ENCODE measurements at places on chromosomes 12 and 14.

- no peak for DNase-seq
These were observed 48.4 kb downstream of the GTF2A1 start for GRCh38 chr14:81172353-81172752.

DNA sequence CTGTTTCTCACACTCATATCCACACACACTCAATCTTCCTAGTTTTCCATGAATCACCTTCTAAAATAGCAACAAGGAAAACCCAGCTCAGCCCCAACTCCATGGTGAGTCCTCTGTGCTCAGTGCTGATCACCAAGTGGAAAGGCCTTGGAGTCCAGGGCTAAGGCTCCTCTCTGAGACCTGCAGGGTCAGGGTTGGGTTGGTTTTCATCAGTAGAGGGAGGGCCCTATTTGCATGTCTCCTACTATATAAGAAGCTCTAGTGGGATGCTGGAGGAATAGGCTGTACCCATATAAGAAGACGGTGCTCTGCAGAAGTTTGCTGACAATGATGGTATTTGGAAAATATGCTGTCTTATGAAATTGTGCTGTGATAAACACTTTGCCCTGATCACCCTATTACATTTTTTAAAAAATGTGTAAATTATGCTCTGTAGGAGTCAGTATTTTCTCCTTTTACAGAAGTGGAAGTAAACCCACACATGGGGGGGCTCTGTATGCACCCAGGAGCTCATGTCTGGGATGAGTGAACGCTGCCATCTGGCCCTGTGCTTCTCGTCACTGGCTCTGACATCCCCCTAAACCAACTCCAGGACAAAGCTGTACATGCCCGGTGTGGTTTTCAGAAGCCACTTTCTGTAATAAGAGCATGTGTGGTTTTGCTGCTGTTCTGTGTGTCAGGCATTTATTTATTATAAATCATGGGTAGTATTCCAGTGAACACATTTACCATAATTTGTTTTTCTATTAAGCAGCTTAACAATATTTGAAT, 536.3 kb downstream of the TMEM121 start:
- no peak for DNase-seq

DNA sequence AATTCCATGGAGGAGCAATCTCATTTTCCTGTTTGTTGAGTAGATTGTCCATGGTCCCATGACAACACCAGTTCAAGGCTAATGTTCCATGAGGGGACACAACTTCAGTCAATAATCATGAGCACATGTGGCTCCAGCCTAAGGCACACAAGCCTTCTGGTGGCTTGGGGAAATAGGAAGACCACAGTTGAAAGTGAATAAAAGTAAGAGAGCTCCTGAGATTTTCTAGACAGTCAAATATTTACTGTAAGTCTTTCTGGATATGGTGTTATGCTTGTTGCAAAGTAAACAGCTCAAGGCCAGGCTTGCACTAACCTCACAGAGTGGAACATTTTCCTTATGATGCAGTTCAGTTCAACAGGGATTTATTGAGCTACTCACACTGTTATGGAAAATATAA, 206.9 kb upstream of the SLC38A2 start:
- no peak for DNase-seq

DNA sequence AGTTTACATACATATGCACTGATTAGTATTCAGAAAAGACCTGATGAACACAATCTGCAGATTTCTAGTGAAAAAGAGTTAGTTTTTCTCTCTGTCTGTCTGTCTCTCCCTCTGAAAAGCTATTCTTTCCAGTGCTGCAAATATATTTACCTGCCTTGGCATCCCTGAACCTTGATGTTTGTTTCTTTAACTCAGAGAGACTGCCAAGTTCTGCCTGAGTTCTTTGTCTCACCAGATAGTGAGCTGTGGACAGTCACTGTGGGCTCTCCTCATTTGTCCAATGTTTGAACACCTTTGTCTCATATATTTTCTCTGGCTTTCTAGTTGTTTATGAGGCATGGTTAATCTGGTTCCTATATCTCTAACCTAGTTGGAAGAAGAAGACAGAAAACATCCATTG, 250.4 kb downstream of the SOX5 start:
- no peak for DNase-seq

DNA sequence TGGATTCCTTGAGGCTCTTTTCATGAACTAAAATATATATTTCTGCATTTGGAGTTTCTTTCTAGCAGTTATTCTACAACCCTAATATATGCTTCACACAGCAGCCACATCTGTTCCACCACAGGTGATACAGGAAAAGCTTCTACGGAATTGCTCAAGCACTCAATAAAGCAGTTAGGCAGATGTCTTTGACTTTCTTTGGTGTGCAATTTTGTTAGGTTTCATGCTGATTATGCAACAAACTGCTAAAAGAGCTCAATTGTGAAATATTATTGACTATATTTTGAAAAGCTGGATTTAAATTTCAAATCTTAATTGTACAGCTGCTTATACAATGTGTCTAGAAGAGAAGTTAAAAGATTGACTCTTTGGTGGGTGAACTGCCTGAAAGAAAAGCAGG, 1055.6 kb upstream of the FBXO33 start:
- DNase-seq: no peak

- no peak for DNase-seq
These were observed 706.9 kb upstream of the STXBP6 start for GRCh38 chr14:25756876-25757275.

DNA sequence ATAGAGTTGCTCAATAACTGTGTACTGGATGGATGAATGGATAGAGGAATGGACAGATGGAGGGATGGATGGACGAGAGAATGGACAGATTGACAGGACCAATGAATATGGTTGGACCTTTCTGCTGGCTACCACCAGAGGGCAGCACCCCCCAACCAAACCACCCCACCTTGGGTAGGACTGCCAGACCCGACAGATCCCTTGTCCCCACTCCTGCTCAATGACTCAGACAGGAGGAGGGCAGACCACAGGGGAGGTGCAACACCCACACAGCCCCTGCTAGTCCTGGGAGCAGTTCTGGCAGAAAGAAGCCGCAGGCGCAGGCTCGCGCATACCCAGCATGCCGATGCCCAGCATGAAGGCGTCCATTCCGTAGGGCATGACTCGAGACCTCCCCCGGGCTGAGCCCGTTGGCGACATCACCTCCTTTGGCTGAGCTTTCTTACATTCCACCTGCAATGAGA, 12.4 kb downstream of the MSI1 start:
- DNase-seq: peak; percentile 72

DNA sequence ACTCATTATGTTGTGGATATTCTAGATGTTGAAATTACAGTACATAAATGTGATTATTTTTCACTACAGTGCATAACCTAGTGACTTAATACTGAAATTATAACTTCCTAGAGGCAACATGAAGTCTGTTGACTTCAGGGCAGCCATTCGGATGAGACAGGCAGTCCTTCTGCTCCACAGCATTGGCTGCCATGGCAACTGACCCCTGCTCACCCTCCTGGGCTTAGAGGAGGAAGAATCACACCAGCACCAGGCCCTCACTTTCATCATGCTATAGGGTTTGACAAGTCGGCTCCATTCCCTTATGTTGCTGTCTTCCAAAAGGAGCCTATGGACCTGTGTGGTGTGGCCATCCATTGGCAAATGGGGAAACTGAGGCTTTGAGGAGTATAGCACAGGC, 233.5 kb upstream of the TMEM132C start:
- no peak for DNase-seq

GRCh38 chr12:120666571-120667390, 20.2 kb upstream of the MLEC start:
- DNase-seq: no peak

DNA sequence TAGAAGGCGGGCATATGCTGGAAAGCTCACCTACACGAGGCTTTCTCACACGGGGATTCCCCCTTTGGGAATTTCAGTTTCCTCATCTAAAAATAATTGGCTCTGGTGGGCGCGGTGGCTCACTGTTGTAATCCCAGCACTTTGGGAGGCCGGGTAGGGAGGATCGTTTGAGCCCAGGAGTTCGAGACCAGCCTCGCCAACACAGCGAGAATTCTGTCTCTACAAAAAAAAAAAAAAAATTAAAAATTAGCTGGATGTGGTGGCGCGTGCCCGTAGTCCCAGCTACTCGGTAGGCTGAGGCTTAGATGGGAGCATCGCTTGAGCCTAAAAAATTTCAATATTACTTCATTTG, 400 bp upstream of the NDUFA12 start:
- no peak for DNase-seq

DNA sequence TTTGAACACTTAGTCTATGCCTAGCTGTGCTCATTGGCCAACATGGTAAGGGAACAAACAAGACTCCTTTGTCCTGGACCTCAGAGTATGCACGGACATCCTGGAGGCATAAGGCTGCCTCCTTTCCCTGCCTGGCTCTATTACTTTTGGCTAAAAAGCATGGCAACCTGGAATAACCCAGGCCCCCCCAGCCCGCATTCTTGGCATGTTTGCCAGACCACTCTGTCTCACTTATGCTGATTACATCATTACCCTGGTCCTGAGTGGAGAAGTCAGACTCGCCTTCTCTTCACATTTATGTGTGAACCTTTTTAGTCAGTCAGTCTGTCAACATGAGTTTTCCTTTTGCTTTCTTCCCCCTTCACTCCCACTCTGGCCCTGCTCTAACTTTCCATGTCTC, 58.0 kb upstream of the ELK3 start:
- DNase-seq: no peak

- no peak for DNase-seq
These were observed 147.6 kb downstream of the PAH start for GRCh38 chr12:102769323-102769916.

DNA sequence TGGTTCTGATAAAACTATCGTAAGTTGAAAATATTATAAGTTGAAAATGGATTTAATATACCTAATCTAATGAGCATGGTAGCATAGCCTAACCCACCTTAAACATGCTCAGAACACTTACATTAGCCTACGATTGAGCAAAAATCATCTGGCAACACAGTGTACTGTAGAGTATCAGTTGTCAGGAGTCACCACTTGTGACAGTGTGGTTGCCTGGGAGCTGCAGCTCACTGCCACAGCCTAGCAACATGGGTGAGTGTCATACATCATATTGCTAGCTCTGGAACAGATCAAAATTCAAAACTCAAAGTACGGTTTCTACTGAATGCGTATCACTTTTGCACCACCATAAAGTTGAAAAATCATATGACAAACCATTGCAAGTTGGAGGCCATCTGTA, 203.5 kb downstream of the ATXN7L3B start:
- no peak for DNase-seq

DNA sequence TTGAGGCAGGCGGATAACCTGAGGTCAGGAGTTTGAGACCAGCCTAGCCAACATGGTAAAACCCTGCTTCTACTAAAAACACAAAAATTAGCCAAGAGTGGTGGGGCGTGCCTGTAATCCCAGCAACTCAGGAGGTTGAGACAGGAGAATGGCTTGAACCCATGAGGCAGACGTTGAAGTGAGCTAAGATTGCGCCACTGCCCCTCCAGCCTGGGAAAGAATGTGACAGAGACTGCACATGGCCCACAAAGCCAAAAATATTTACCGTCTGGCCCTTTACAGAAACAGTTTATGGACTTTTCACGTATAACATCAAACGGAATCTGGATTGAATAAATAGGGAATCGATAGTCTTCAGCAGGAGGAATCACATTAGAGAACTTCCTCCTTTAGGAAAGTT, 3.5 kb downstream of the RSRC2 start:
- no peak for DNase-seq

DNA sequence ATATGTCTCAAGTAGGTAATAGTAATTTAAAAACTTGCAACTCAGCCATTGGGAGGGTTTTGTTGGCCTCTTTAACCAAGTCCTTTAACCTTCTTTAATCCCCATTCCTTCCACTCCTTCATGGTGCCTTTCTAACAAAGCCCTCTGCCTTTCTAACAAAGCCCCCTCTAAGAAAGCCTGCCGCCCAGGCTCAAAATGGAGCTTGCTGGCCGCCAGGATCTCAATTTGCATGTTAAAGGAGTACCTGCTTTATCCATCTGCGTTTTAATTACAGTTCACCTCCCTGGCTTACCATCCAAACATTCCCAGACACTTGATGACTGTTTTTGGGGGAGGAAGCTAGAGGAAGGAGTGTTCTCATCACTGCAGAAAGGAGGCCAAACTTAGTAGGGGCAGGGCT, 183.4 kb downstream of the PTPN11 start:
- no peak for DNase-seq

GRCh38 chr12:81888106-81888740, 129.1 kb upstream of the PPFIA2 start:
- DNase-seq: no peak

- DNase-seq: no peak
These were observed 31.2 kb upstream of the KCNH5 start for GRCh38 chr14:63076488-63076887.

GRCh38 chr14:89470401-89470800, 53.4 kb upstream of the FOXN3 start:
- DNase-seq: no peak

DNA sequence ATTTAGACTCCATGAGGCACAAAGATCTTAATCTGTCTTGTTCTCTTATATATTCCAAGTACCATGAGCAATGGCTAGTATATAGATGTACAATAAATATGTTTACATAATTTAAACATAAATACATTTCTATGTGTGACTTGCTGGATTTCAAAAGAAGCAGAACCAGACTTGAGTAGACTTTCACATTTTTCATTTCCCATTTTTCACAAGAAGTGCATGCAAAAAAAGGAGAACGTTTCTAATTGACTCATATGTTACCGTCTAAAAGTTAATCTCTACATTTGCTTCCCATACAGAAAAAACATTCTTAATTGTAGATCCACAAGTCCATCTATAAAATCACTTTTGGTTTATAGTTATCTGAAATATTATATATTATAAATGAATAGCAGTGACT, 256.5 kb upstream of the USP15 start:
- no peak for DNase-seq

GRCh38 chr12:17954788-17955187, 135.2 kb downstream of the RERGL start:
- no peak for DNase-seq

- DNase-seq: no peak
These were observed 14.3 kb upstream of the RIN3 start for GRCh38 chr14:92499234-92499633.

DNA sequence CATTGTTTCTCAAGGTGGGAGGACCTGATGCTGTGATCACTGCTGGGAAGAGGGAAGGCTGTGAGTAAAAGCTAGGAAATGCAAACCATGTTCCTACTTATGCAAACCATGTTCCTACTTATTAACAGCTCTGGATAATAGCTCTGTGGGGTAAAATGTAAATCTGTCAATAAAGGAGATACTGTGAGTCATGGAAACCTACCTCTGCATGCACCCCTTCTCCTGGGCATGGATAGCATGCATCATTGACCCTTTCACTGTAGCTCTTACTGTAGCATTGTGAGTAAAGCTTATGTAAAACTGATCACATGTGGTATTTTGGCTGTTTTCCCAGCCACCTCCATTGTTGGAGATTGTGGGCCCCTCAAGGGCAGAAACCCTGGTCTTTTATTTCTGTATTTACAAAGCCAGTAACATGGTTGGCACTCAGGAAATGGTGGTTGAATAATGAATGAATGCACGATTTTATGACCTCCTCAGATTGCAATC, 253.7 kb downstream of the GRIN2B start:
- DNase-seq: no peak

GRCh38 chr14:55126932-55127459, 2.1 kb upstream of the LGALS3 start:
- no peak for DNase-seq

- no peak for DNase-seq
These were observed 156.3 kb downstream of the CCDC91 start for GRCh38 chr12:28346567-28346966.
